ENCODE measurements at places on chromosomes 7 and 10.
A peak's percentile ranks its signal among the peaks of the same experiment; 100 is the strongest.

- DNase-seq, result no peak
Observed at GRCh38 chr7:17677408-17677807, 262.9 kb downstream of the SNX13 start.

- no peak for DNase-seq
Observed at GRCh38 chr7:21624320-21624719, 81.5 kb downstream of the DNAH11 start.

GRCh38 chr10:110976577-110976976, 57.2 kb downstream of the SHOC2 start:
- DNase-seq, result no peak

DNA sequence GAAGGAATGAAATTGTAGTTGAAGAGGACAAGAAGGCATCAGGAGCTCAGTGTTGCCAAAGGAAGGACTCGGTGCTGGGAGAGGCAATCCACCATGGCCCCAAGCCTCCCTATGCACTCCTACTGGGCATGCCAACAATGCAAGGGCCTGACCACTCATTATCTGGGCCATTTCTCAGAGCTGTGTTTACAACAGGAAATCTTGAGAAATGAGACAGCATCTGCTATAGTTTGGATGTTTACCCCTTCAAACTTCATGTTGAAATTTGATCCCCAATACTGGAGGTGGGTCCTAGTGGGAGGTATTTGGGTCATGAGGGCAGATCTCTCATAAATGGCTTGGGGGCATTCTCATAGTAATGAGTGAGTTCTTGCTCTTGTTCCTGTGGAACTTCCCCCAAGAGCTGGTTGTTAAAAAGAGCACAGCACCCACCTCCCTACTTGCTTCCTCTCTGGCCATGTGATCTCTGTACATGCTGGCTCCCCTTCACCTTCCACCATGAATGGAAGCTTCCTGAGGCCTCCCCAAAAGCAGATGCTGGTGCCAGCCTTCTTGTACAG, 50.8 kb upstream of the AOAH start:
- DNase-seq, result no peak

DNA sequence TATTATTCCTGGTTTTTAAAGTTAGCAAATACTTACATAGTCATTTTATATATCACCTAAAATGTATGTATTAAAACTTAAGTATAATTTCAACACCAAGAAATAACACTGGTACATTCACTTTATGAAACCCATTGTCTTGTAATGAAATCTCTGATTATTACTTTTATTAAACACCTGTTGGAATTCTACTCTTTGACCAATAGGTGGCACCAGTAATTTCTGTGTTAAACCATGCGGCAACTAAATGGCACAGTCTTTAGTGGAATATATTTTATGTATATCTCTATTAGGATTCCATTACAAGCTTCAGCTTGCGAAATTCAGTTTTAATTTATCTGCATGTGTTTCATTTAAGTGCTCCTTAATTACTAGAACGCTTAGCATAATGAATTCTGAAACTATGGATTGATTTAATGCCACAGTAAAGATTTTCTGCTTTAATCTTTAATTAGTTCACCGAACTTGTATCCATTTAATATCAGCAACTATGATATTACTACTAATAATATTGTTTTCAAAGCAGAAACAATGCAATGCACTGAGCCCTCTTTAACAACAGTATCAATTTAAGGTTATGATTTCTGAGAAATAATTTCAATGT, 181.3 kb downstream of the MAGI2 start:
- DNase-seq, result no peak

GRCh38 chr7:129376778-129377700, 57.2 kb upstream of the STRIP2 start:
- DNase-seq, result peak; percentile 24

DNA sequence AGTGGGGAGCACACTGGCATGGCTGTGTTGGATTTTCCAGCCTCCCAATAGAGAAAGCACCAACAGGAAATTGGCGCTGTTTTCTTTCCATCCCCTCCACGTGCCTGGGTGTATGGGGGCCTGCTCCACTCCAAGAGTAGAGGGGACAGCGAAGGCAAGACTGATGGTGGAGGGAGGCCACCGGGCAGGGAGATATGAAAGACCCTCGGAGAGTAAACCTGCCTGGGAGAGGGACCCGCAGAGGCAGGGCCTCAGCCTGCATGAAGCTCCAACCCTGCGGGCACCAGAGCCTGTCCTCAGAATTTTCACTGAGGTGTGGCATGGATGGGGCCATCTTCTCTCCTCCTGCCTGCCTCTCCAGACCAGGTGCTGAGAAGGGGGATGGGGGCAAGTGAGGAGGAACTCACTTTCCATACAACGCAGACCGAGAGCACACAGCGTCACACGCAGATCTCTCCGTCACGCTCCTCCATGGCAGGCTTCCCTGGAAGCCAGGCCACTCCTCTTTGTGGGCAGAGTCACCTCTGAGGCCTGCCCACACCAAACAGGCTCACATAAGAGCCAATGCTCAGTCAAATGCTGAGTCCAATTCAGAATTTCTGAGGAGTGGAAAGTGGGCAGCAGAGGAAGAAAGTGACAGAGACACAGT, 18.8 kb downstream of the ANXA11 start:
- DNase-seq, result peak; percentile 17

DNA sequence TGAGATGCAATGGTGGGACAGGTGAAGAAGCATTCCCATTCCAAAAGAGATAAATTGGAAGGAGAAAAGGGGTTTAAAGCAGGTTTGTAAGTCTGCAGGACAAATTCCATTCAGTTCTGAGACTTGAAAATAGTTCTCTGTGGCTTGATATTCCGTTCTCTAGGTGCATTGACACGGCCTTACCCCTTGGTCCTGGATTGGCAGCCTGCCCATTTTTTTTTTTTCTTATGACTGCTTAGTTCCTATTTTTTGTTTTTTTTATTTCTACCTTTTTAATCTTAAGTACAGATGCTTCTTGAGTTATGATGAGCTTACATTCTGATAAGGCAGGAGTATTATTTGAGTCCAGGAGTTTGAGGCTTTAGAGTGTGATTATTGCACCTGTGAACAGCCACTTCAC, 70.6 kb downstream of the MLLT10 start:
- DNase-seq, result no peak

- DNase-seq, result no peak
Observed at GRCh38 chr10:30540276-30540675, 89.3 kb downstream of the LYZL2 start.

Measured in CD4-positive, alpha-beta T cell (primary cell).